AG04449 (cell line): ENCODE measurements at places on chromosomes 1 and 21.

DNA sequence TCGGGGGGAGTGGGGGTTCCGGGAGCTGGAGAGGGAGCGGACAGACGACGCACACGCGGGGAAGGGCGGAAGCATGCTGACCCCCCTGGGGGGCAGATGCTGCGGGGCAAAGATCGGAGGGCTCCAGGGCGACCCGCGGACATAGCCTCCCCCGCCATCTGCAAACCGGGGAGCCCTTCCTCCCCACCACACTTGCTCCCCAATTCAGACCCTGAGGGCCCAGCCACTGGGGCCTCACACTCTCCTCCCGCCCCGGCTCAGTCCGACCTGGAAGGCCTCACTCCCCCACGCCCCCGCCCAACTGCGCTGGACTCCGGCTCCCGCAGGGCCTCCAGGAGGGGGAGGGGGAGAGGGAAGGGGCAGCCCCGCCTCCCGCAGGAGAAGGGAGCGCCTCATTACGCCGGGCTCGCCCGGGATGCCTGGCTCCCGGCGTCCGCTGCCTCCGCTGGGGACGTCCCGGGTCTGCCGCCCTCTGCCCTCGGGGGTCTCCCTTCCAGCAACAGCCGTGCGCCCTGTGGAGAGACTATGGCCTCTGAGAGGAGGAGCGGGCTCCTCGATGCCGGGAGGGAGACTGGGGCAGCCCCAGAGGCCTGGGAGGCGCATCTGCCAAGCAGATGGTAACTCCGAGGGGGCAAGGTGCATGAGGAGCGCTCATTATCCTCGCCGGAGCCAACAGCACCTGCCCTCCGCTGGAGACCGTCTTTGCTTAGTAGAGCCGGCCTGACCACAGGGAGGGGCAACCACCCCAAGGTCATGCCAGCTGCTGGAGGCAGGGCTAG is 636 bp upstream of the CAMK2N1 start:
- DNase-seq, result no peak

DNA sequence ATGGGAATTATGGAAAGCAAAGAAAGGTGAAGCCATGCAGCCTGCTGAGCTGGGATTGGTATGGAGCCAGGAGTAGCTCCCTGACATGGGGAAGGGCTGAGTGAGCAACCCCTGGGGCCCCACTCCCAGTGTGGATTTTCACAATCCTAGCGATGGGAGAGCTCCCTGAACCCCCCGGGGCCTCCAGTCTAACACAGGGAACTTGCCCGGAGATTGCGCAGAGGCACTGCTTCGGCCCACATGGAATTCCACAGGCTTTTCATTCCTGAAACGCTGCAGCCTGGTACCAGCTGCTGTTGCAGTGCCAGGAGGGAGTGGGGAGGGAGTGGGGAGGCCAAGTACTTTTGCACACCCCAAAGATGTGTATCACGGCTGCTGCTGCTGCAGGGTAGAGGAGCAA is 110.4 kb upstream of the C21orf91 start:
- no peak for DNase-seq

GRCh38 chr1:5847013-5847659 is 145.1 kb downstream of the NPHP4 start:
- no peak for DNase-seq

DNA sequence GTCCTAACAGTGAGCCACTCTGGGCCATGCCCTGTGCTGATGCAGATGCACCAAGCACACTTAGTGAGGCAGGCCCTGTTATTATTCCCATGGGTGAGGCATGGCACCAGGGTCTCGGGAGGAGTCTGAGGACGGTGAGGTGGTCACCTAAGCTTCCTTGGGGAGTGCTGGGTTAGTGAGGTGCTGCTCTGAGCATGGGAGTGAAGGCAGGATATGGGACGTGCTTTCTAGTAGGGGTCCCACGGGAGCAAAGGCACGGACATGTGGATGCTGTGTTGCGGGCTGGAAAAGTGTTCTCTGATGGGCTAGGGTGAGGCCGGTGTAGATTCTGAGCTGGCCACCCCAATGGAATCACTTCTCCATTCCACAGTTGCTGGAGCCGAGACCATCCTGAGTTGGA is 77.5 kb upstream of the CSF3R start:
- no peak for DNase-seq

DNA sequence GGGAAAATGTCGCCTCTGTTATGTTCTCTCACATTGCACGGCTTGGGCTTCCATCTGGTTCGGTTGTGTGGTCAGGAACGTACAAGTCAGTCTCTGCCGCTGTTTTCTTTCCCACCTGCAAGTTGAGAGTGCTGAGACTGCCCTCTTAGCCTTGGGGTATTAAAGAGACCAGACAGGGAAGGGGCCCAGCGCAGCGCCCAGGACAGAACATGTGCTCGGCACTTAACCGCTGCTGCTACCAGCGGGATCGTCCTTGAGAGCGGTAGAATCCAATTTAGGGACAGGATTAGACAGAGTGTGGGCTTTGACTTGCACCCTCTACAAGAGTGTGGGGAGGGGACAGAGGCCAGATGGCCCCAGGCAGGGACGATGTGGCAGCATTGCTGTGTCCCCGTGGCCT is 17.7 kb upstream of the AGPAT3 start:
- DNase-seq, result no peak

GRCh38 chr1:30117685-30118084 is 605.7 kb downstream of the MATN1 start:
- no peak for DNase-seq

DNA sequence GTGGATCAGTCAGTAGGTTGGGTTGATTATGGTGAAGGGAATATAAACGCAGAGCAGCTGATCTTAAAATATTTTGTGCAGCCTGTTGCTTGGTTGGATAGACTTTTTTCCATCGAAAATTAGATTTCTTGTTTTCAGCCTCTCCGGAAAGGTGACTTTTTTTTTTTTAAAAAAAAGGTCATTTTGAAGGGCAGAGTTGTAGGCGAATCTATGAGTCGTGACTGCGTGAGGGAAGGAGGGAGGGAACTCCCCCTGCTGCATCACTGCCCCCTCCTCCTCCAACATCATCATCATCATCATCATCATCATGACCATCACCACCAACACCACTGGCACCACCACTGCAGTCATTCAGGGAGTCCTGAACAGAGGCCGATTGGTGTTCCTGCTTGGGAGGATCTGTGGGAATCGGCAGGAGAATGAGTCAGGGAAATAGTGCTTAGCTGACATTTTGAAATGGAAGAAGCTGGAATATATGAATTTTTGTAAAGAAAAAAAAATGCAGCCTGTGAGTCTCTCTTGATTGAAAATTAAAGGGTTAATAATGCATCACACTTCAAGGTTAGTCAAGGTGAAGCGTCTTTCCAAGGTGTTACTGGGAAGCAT is 1.2 kb downstream of the ATP1B1 start:
- DNase-seq, result no peak

DNA sequence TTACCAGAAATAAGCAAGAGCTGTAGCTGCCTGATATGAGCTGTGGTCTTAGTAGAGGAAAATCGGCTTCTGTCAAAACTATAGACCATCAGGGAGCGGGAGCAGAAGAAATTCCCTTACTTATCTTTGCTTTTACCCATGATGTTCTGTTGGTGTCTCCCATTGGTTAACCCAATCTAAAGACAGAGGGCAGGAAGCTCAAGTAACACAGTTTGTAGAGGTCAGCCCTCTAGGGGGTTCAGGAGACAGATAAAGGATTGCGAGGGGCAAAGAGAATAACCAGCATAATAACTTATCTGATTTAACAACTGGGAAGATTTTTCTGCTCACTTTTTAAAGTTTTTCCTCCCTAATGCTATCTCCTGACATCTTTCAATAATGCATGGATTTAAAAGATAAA is 142.4 kb downstream of the NTMT2 start:
- no peak for DNase-seq

GRCh38 chr1:113095790-113096455 is 22.9 kb downstream of the LRIG2 start:
- no peak for DNase-seq

DNA sequence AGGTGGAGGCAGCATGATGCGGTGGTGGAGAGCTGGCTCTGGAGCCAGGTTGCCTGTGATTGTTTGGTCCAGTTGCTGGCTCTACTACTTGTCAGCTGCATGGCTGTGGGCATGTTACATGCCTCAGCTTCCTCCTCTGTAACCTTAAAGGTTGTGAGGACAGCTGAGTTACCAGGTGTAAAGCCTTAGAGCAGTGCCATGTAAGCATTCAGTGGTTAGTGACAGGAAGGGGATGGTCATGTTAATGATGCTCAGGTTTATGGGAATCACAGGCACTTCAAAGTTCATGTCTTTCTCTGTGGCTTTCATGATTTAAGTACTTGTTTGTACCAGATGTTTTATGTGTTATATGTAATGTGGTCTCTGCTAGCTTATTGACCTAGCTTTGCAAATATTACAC is 32.6 kb downstream of the PTGFRN start:
- DNase-seq, result no peak

DNA sequence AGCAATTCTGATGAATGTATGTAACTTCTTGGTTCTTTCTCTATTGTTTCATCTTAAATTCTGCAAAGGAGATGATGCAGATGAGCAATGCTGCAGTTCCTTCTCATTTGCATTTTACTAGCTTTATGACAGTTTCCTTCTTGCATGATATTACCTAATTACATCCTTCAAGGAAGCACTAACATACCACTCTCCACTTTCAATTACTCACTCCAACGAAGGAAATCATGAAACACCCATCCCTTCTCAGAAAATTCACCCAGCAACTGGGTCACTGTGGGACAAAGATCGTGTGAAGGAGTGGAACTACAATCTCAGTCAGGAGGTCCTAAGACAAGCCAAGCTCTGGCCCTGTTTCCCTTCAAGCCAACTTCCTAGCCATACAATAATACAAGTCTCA is 142.3 kb downstream of the CHD1L start:
- no peak for DNase-seq

GRCh38 chr1:32759997-32760623 is 57.0 kb downstream of the YARS1 start:
- no peak for DNase-seq

DNA sequence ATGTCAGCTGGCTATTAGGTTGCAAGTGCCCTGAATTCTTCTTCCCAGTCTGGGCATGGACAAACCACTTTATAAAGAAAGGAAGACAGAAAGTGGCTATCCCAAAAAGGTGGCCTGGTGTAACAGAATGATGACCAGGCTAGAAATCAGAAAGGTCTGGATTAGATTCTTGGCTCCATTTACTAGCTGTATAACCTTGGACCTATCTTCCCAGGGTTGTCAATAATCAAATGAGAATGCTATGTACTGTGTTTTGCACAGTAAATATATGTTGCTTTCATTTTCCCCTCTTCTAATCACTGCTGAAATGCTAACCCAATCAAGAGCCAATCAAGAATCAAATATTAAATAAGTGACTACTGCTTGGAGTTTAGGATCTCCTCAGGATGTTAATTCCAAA is 20.4 kb downstream of the RNF19B start:
- DNase-seq, result no peak

GRCh38 chr1:54266195-54266594 is 66.2 kb downstream of the MRPL37 start:
- DNase-seq, result no peak

DNA sequence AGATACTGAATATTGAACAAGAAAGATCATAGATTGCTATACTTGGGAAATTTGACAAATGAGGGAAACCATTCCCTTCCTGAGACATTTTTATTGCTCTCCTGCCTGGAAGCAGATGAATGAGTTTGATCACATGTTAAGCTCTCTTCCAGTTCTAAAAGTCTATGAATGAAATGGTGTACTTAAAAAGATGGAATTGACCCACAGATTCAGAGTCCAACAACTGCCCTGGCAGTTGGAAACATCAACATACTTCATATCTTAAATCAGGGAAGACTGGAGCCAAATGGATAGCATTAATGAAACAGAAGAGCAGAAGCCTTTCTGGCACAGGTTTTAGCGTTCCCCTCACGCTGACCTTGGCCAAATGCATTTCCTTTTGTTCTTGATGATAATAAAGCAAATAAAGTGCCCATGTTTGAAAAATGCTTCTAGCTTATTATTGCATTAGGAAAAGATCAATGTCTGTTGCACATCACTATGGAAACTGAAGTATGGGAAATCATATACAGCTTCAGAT is 142.6 kb downstream of the ESRRG start:
- no peak for DNase-seq

DNA sequence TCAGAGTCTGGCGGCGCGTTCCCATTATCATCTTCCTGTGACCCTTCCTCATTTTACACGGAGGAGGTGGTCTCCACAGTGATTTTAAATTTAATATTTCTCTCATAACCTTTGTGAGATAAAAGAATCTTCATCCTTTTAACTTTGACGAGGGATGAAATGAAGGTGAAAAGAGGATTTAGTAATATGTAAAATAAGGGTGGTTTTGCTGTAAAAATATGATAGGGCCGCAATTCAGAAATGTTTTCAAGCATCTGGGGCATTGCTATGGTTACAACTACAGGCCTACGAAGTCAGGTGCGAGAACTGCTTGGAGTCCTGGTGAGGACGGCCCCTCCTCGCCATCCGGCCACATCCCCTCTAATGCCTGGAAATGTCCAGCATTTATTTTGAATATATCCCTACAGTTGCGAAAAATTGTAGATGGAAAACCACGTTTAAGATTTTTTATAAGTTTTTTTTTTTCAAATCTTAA is 422 bp upstream of the RSBN1 start:
- no peak for DNase-seq
